Large intestine (tissue), 12 donors: ENCODE measurements at places on chromosomes 1 and 21.

DNA sequence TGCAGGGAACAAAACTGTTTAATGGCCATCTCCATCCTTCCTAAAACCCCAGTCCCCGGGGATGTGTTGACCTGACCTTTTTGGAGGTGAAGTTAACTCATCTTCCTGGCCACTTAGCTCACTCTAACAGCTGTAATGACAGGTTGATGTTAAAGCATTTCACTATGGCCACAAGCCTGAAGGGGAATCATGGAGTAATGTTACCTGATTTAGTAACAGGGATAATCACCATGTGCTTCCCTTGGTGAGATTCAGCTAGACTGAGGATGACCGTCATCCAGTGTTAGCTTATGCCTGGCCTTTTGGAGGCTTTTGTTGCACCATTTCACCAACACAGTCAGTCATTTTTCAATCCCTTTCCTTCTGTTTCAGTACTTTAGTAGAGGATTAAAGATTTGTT is 64.3 kb upstream of the RAVER2 start:
- no peak for DNase-seq

- no peak for DNase-seq
Measured at GRCh38 chr21:16842696-16843035, 670.2 kb upstream of the CXADR start.

- no peak for DNase-seq
Measured at GRCh38 chr1:37158113-37158749, 123.9 kb upstream of the GRIK3 start.

GRCh38 chr1:226602186-226603021 is 53.8 kb downstream of the STUM start:
- no peak for DNase-seq

GRCh38 chr1:175543447-175543846 is 199.9 kb downstream of the TNR start:
- DNase-seq: no peak

DNA sequence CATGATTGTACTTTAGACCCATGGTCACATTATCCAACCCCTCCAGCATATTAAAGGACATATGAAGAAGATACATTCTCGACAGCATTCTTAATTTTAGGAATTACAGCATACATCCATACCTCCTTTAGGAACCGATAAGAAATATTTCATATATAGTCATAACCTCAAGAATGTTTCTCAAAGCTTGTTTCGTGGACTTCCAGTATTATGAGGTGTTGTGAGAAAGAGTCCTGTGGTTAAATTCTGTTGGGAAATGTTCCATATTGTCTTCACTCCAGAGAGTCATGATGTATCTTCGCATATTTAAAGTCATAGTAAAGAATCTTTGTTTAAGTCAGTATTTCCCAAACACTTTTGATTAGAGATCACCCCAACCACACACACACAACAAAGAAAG is 321.0 kb upstream of the SNX7 start:
- DNase-seq: no peak

GRCh38 chr1:61224609-61225008 is 142.2 kb downstream of the NFIA start:
- no peak for DNase-seq

- no peak for DNase-seq
Measured at GRCh38 chr1:242784084-242784483, 259.6 kb upstream of the PLD5 start.

DNA sequence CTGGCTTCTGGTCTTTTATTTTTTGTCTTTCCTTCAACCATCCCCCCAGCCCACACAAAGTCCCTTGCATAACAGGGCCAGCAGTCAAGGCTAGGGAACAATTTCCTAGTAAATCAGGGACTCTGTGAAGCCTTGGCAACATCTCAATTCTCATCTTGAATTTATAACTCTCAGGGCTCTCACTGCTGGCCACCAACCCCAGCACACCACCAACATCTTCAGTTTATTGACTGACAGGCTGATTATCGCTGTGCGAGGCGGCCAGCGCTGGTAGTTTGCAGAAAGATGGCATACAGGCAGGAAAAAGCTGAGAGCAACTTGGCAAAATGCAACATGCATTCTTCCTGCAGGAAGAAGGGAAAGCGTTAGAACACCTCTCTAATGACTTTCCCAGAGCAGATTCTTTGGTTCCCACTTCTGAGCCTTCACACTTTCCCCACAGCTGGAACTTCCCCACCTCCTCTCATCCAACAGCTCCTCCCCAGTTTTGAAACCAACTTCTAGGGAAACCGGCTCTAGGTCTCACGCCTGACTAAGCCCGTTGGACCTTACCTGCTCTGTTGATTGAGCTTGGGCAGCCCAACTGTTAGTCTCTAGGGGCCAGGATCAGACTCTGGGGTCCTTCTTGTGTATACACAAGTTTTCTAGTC is 26.3 kb upstream of the CSF1 start:
- no peak for DNase-seq

DNA sequence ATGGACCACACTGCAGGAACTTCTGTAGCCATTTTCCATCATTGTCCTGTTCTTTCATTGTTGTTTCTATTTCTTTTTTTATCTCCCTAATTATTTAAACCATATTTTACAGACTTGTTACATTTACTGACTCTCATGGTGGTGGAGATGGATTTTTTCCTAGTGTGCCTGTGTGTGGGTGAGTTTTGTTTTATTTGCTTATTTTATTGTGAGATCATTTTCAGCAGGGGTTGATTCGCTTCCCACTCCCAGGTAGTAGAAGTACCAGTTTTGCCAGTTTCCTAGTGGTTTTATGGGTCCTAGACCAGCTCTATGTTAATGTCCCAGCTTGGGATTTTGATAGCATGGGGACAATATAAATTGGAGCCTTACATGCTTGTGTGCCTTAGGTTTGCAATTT is 80.0 kb upstream of the BACH1 start:
- DNase-seq: no peak

- DNase-seq: no peak
Measured at GRCh38 chr1:109984190-109984455, 442 bp upstream of the AHCYL1 start.

DNA sequence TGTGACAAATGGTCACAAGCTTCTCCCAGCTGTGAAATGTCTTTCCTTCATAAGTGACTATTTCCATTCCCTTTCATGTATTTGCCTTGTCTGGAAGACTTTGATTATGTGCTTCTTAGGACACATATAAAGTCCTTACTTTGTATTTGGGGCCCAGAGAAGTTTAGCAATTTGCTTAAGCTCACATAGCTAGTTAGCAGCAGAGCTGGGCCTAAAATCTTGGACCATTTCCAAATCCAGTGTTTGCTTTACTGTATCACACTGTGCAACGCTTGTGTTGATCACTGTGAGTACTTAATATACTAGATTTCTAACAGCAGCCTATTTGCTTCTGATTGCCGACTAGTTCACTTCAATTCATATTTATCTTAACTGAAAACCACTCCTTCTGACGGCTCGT is 2.2 kb upstream of the KCNA3 start:
- no peak for DNase-seq

GRCh38 chr1:86227026-86227425 is 70.5 kb upstream of the COL24A1 start:
- DNase-seq: no peak

- DNase-seq: no peak
Measured at GRCh38 chr1:240608707-240609106, 3.2 kb downstream of the GREM2 start.
